Stimulated activated CD8-positive, alpha-beta memory T cell treated with anti-CD3 and anti-CD28 coated beads, Interleukin-4, amount 100 ng/mL, for 24 hours (primary cell): ENCODE measurements at places on chromosomes 3 and 15.

DNA sequence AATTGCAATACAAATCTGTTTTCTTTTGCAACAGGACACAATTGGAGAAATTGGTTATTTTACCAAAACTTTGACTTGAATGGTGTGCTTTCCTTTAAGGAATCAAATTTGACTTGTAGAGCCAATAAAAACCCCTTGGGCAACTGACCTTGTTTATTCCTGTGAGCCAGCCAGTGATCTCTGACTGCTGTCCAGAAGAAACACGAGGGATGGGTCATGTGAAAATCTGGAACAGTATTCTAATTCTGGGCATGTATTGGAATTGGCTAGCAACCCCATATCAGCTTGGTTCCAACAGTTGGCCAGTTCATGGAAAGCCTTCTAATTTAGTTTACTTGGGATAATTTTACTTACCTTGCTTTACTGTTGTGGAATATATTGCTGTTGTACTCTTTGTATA, 19.1 kb upstream of the HHATL start:
- no peak for DNase-seq

DNA sequence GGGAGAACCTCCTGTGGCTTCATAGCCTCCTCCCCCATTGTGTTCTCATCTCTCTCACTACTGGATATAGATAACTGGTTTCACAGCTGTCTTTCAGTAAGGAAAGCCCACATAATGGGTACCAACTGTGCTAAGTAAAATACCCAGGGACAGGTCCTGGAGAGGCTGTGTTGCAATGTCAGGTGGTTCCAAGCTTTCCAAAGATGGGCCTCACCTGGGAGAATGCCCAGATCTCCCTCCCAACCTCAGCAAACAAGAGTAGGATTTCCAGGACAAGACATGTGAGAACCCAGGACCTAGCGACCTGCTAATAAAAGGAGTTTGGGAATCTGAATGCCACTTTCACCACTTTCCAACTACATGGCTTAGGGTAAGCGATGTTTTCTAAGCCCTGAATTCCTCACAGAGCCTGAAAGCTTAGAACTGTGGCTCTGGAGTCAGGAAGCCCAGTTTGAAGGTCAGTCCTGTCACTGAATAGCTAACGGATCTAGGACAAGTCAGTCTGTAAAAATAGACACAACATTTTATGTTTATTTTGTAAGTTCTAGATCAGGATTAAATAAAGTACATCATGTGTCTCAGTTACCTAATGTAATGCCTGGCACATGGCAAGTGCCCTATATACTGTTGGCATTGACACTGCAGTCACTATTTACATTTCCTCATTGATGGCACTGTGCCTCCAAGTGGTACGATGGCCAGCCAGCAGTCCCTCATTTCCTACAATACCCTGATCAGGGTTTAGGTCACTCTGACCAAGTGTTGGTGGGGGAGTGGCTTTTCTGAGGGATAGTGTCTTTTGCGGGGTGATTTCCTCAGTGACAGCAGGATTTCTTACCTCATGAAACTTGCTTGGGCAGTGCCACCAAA, 11.9 kb downstream of the CERS3 start:
- no peak for DNase-seq

DNA sequence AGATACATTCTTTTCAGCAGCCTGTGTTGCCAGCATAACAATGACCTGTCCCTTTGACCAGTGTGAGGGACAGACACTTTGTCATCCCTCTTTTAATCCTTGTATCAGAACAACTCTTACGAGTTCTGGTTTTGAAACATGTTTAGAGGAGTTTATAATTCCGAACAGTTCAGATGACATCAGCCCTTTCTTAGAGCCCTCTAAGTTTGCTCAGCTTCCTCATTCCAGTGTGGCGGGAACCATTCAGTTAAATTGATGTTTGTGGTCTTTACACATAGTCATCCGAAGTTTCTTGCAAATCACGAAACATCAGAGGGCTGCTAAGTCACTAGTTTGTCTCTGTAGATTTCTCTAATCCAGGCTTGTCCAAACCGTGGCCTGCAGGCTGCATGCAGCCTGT, 102.5 kb downstream of the AKAP13 start:
- no peak for DNase-seq

DNA sequence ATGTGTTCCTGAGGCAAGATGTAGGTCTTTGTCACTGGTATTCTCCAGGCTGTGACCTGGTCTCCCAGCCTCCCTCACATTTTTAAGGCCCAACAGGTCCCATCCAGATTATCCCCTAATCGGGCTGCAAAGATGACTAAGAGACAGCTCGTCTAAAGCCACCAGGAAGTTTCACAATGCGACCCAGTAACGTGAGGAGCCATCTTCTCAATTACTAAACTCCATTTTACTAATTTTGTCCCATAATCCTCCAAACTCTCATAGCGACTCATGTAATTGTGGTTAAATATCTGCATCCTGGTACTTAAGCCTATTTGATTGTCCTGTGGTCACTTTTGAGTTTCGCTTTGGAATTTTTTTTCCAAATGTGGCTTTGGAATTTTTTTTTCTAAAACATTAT, 8.7 kb upstream of the PLA2G4F start:
- DNase-seq: no peak

DNA sequence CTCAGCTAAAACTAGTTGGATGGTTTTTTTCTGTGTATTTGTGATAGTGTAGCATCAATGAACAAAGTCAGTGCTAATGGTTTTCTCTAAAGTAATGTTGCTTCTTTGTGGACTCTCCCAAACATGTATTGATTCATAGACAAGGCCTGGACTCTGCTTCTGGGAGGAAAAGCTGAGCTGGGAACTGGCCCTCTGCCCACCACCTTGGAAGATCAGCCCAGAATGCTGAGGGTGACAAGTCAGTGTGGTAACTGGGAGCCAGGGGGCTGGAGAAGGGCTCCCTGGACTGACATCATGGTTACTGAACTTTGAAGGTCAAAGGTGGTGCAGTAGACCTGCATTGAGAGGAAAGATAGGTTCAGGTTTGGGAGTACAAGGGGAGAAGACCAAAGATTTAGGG, 3.0 kb downstream of the ARHGAP31 start:
- DNase-seq: no peak

DNA sequence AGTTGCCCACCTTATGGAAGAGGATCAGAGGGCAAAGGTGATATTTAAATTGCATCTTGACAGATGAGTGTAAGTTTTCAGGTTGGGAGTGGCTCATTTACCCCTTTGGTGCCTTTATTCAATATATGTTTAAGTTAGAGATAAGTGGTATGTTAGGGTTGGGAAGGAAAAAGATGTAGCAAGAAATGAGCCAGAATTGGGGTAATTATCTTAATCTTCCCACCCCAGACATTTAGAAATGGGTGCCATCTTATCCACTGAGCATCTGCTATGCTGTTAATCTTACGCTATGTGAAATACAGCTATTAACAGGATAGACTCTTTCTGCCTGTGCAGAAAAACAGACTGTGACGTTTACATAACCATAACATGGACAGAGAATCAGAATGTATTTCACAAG, 6.3 kb downstream of the CMTM7 start:
- DNase-seq: no peak

GRCh38 chr3:130971208-130971607, 55.4 kb downstream of the ASTE1 start:
- no peak for DNase-seq
